LoVo (cell line): ENCODE measurements at places on chromosomes 11 and 22.
A peak's percentile ranks its signal among the peaks of the same experiment; 100 is the strongest.

GRCh38 chr11:115905341-115906000 lies 401.3 kb upstream of the CADM1 start:
- DNase-seq: no peak

DNA sequence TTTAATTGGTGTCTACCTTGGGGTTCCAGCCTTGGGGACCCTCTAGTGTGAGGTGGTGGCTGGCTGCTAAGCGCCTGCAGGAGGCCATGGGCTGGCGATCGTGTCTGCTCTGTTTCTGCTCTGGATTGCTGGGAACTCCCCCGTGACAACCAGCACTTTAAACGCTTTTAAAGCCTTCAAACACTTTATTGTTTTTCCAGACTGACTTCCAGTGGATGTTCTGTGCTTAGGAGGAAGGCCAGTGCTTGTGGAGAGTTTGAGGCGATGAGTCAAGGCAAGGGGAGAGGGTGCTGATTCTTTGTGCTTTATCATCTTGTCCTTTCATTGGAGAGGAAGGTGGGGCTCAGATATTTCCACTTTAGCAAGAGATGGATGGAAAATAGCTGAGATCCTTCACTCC lies 81.6 kb downstream of the FLI1 start:
- no peak for DNase-seq

GRCh38 chr11:36265793-36266628 lies 23.2 kb downstream of the COMMD9 start:
- peak; percentile 39 for DNase-seq

DNA sequence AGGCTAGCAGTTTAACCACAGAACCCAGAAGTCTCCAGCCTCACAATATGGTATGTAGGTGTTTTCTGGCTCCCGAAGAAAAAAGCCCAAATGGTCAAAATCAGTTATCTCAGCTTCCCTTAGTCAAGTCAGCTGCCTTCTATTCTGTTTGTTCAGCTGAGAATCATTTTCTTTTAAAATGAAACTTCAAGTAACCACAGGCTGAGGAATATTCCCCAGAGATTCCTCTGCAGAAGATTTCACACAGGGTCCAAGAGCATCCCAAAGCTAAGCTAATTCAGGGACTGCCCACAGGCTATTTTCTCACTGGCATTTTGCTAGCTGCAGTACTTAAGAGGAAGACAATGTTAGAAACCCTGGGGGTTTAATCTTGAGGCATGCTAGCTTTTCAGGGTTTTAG lies 977.0 kb upstream of the CHORDC1 start:
- no peak for DNase-seq

DNA sequence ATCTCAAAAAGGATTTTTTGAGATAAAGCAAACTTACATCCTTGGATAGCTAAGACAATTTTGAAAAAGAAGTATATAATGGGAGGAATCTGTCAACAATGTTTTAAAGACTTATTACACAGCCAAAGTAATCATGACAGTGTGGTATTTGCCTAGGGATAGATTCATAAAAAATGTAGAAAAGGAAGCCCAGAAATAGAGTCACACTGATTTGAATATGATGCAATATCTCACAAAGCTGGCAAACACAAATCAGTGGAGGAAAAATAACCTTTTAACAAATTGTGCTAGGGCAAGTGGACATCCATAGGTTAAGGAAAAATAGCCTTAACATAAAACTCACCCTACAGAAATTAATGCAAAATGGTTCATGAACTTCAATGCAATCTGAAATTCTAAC lies 6.0 kb downstream of the XKR3 start:
- no peak for DNase-seq

DNA sequence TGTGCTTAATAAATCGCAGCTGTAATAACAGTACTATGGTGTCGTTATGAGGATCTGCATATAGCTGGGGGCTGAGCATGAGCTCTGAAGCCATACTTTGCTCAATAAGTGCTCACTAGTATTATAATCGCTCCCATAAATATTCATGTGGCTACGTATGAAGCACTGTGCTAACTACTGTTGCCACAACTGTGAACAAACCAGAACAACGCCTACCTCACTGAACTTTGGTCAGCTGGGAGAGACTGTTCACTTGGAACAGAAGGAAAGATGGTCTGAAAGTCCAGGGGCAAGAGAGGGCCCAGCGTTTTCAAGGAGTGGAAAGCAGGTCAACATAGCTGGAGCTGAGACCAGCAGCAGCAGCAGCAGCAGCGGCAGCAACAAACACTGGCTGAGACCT lies 141.6 kb downstream of the EFCAB6 start:
- no peak for DNase-seq

- peak; percentile 67 for DNase-seq
Observed at GRCh38 chr22:20430720-20431510, 6.7 kb downstream of the SCARF2 start.

GRCh38 chr22:42645938-42646568 lies 3.1 kb downstream of the CYB5R3 start:
- DNase-seq: no peak

- no peak for DNase-seq
Observed at GRCh38 chr11:19191530-19192169, 10.1 kb downstream of the CSRP3 start.
